ENCODE measurements at places on chromosomes 7 and 10.

- DNase-seq: no peak
Observed at GRCh38 chr7:157690058-157690832, 353.4 kb downstream of the DNAJB6 start.

DNA sequence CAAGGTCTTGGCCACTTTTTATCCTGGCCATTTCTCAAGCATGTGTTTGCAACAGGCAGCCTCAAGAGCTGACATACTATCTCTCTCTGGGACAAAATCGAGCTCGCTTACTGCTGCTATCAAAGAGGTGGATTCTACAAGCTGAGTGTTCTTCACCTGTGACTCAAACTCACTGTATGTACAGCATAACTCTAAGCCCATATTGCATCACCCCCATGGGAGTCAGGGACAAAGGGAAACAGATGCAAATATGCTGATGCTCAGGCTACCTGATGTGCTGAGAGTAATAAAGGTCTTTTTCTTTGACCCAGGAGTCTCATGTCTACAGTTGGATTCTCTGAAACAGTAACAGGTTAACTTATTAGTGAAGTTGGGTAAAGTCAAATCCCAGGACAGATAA is 45.2 kb downstream of the PCLO start:
- DNase-seq: no peak

DNA sequence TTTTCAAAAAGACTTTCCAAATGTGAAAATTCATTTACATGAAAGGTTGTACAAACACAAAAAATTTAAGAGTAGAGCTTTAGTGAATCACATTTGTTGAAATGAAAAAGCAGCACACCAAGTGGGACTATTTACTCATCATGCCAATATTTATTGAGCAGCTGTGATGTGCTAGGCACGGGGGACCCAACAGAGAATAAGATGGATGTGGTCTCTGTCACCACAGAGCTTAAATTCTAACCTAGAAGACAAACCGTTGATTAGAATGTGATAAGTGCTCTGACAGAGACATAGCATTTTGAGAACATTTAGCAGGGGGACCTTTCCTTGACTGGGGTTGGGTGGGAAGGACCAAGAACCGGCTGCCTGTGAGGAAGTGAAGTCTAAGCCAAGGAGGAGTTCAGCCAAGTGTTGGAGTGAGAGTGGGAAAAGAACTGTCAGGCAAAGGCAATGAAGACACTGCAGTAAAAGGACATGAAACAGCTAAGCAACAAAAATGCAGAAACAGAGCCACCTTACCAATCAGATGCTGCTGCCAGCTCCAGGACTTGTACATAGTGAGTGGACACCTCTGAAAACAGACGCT is 19.1 kb downstream of the ADAM12 start:
- peak; percentile 89 for DNase-seq

- no peak for DNase-seq
Observed at GRCh38 chr10:85528318-85528652, 838.3 kb downstream of the GRID1 start.

DNA sequence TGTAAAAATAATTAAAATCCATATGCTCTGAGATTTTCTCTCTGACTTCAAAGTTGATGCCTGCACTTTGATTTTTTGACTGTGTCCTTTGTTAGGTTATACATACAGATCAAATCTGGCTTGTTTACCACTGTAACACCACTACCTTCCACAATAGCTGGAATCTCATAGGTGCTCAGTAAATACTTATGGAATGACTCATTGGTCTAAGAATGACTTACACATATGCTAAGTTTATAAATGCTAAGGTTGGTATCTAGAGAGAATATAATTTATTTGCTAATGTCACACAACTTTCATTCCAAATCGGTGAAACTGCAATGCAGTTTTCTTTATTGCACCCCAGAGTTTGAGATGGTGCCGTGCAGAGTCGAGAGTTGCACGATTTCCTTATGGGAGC is 578.5 kb downstream of the SH2D4B start:
- DNase-seq: no peak

DNA sequence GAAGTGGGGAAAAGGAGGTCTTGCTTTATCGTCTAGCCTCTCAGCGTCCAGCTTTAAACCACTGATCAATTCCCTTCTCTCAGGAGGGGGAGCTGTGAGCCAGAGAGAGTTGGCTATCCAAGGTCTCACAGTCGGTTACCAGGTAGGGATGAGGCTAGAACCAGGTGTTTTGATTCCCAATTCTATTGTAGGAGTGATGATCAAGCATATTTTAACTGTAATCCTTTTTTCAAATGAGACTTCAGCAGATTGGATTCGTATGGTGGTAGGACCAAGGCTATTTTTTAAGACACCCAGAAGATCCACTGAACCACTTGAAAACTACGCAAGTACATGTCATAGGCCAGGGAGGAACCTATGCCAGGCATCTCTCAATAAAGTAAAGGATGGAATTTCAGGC is 8.4 kb downstream of the MINDY4 start:
- no peak for DNase-seq

GRCh38 chr10:62130948-62131347 is 137.7 kb downstream of the RTKN2 start:
- no peak for DNase-seq

GRCh38 chr7:77631820-77632219 is 64.4 kb upstream of the RSBN1L start:
- no peak for DNase-seq

DNA sequence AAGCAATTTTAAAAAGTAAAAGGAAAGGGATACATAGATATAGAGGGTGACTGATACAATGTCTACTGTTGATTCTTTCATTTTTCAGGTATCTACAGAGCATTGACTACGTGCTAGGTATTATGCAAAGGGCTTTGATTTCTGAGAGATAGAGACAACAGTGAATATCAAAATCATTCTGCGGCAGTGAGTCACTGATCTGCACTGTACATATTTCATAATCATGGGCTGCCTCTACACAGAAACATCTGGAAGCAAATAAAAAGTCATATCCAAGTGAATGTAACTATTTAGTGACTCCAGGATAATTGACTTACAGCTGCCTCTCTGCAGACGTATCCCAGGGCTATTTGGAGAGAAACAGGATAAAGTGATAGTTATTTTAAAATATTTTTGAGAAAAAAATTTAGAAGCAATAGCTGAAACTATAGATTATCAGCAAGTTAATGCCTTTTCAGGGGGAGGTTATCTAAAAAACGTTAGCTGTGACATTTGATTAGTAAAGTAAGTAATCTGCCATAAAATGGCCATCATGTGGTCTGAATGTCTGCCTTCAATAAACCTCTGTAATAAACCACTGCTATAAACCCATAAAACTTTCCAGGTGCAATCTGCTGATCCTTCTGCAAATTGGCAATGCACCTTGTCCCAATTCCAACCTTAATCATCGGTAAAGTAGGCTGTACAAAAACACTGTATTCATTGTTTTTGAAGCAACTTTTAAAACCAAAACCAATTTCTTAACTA is 43.7 kb downstream of the CPXM2 start:
- DNase-seq: peak; percentile 2

- DNase-seq: no peak
Observed at GRCh38 chr10:20971901-20972300, 74.8 kb upstream of the NEBL start.

GRCh38 chr7:140144821-140145220 is 32.0 kb downstream of the KDM7A start:
- DNase-seq: no peak

Measured in tongue (tissue), 3 donors.